ENCODE measurements at places on chromosomes 1 and 21.

GRCh38 chr1:10649517-10650201 lies 146.8 kb downstream of the CASZ1 start:
- no peak for DNase-seq

GRCh38 chr1:206020393-206021007 lies 3.2 kb downstream of the CTSE start:
- DNase-seq, result no peak

GRCh38 chr1:15507278-15507677 lies 16.7 kb downstream of the CASP9 start:
- DNase-seq, result no peak

GRCh38 chr1:175580841-175581240 lies 162.6 kb downstream of the TNR start:
- no peak for DNase-seq

- no peak for DNase-seq
These were observed 121.1 kb downstream of the EVI5 start for GRCh38 chr1:92663775-92664174.

GRCh38 chr1:179091691-179092165 lies 9.9 kb downstream of the TOR3A start:
- DNase-seq, result no peak

GRCh38 chr1:11151114-11151513 lies 38.0 kb upstream of the ANGPTL7 start:
- no peak for DNase-seq

- no peak for DNase-seq
These were observed 34.0 kb downstream of the TBCE start for GRCh38 chr1:235401251-235401650.
